ENCODE measurements at places on chromosomes 3 and 15.

GRCh38 chr3:20104167-20104661 is 64.0 kb downstream of the KAT2B start:
- no peak for DNase-seq

GRCh38 chr15:82710208-82710555 is 507 bp upstream of the AP3B2 start:
- DNase-seq: no peak

DNA sequence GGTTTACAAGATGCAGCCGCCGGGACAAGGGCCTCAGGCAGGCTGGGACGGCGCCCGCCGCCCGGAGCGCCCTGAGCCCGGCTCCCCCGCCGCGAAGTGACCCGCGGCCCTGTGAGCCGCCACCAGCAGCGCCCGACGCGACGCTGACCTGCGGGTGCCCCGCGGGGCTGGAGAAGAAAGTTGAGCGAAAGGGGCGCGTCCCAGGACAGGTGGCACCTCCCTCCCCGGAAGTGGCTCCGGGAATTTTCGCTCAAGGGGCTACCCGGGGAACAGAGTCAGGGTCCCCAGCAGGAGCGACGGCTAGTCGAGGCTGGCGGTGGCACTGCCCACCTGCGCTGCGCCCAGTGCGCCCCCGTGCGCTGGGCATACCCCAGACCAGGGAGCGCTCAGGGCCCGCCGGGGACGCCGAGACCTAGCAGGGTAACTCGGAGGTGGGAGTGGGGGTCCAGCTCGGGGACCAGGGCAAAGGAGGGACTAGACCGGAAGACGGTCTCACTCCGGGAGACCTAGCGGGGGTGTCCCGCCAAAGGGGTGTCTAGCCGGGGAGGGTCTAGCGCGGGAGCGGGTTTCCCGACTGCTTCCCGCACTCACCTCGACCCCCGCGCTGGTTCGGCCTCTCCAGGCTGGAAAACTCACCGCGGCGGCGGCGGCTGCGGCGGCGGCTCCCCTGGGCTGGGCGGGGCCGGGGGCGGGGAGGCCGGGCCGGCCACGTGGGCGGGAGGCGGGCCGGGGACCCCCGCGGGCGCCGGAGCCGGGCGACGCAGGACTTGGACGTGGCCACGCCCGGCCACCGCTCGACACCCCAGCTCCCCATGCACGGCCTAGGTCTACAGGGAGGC is 18.4 kb downstream of the SPATA12 start:
- peak; percentile 63 for DNase-seq

DNA sequence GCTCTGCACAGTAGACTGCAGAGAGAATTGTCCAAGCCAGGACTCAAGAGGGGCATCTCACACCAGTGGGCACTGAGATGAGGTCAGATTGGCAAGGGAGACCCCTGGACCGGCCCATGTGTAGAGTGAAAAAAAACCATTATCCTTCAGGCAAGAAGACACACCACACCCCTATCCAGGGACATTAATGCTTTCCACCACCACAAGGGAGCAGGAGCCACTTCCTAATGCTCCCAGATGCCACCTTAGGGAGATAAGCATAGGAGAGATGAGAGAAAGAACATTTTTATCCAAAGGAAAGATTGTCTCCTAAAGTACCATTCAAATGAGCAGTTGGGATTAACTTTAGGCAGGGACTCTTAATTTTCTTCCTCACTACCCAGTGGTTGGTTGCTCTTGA is 109.6 kb upstream of the PTX3 start:
- no peak for DNase-seq

DNA sequence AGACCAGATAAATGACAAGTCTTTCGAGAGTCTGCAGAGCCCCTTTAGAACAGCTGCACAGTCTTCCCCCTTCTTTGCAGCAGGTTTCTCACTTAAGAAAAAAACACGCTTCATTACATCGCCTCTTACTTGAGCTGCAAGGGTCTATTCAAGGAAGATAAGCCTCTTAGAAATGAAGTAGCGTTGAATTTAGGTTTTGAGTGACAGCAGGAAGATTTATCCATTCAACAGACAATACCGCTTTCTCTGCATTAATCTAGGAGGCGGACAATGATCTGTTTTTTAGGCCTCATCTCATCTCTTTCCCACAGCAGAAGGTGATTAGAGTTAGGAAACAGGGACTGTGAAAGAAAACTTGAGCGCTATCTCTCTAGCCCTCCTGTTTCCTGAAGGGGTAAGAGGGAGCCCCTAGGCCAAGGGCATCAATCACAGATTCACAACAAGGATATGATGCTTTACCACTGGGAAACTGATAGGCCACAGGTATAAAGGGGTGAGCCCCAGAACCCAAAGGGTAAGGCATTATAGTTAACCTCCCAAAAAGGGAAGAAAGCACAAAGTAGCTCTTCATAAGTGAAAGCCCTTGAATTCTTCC is 84.3 kb downstream of the MECOM start:
- DNase-seq: no peak

DNA sequence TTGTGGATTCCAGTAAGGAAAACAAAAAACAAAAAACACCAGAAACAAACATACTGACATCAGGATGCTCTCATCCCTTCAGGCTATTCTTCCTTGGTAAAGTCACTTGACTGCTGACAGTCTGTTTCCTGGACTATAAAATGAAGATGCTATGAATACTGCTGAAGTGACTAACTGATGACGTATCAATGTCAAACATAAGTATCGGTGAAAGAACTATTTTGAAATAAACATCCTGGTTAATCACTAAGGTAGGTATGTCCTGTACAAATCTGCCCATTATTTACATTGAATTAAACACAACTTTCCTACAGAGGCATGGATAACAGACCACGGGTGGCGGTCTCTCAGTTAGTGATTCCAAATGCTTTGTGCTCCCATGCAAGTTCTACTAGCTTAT is 45.9 kb downstream of the CHAC1 start:
- no peak for DNase-seq

- no peak for DNase-seq
Measured at GRCh38 chr3:4232798-4233197, 70.4 kb upstream of the SETMAR start.

DNA sequence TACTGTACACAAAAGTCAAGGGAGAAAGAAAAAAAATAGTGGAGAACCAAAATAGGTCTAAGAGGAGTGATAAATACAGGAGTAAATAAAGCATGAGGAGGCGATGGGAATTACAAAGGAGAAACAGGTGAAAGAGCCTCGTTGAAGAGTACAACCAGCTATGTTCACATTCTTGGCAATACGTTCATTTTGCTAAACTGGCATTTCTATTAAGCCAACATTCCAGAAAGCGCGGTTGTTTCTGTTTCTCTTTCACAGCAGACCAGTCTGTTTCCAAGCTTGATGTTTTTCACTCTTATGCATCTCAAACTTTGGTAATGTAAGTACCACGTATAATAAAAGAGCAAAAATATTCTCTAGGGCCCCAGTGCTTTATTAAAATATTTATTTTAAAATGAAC is 74.5 kb downstream of the NSUN3 start:
- no peak for DNase-seq

DNA sequence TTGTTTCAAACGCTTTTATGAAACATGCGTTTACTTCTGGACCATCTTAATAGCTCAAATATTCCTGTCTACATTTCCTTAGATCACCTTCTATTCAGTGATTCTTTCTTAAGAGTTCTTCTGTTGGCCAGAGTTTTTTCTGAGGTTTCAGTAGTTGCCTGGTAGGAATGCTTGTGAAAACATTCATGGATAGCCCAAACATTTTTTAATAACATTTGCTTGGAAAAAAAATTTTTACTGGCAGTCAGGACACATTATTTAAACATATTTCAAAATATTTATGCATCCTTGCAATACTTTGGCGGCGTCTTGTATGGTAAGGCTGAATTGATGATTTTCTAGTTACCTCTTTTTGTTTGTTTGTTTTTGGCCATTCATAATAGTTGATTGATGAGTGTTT is 47.4 kb upstream of the ZBTB20 start:
- DNase-seq: no peak

DNA sequence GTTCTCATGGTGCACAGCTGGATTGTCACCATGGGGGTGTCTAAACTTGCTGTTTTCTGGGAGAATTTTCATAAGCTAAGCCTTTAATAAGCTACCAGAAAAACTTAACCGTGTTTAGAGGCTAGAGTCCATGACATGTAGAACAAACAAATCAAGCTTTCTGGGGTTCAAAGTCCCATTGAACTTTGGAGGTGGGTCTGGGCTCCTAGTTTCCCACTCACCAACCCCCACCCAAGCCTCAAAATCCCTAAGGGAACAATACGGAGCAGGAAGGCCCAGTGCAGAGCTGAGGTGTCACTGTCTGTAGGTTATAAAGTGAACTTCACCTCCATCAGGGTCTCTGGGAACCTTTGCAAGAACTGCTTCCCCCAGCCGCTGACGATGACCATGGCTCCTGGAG is 25.5 kb downstream of the RTP1 start:
- no peak for DNase-seq

DNA sequence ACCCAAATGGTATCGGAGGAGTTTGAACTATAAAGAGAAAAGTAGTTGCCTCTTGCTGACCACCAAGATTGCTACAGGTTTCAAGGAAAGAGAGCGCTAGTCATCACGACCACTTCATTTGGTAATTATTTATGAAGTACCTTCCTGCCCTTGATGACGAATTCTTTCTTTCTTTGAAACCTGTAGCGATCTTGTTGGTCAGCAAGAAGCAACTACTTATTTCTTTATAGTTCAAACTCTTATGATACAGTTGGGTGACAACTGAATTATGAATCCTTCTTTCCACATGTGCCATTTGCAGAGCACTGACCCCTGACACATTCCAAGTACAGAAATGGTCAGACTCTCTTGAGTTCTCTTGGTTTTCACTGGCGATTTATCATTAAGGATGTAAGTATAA is 46.8 kb downstream of the THRB start:
- DNase-seq: no peak

- no peak for DNase-seq
Measured at GRCh38 chr3:8651418-8652323, 7.1 kb upstream of the SSUH2 start.

DNA sequence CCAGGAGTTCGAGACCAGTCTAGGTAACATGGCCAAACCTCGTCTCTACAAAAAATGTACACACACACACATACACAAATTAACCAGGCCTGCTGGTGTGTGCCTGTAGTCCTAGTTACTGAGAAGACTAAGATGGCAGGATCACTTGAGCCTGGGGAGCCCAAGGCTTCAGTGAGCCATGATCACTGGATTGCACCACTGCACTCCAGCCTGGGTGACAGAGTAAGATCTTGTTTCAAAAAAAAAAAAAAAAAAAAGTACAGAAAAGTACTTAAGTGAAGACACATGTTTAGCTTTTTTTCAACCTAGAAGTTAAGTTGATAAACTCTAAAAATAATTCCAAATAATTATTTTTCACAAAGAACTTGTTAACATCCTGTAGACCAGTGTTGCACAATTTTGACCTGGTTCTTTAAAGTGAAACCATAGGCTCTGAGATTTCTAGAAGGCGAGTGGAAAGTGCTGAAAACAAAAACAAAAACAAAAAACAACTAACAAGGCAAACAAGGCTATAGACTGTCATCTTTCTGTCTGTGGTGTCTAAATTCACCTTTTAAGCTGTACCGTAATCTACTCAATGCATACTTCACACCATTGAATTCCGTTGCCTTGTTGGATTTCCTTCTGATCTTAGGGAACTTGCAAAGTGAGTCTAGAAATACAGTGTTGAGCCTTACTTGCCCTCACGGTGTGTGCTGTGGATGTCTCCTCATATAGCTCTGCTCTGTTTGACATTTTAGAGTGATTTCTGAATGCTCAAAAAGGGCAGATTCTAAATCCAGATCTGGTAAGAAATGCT is 63.5 kb downstream of the CHST2 start:
- DNase-seq: no peak

GRCh38 chr3:195451373-195452015 is 8.7 kb upstream of the ACAP2 start:
- no peak for DNase-seq

DNA sequence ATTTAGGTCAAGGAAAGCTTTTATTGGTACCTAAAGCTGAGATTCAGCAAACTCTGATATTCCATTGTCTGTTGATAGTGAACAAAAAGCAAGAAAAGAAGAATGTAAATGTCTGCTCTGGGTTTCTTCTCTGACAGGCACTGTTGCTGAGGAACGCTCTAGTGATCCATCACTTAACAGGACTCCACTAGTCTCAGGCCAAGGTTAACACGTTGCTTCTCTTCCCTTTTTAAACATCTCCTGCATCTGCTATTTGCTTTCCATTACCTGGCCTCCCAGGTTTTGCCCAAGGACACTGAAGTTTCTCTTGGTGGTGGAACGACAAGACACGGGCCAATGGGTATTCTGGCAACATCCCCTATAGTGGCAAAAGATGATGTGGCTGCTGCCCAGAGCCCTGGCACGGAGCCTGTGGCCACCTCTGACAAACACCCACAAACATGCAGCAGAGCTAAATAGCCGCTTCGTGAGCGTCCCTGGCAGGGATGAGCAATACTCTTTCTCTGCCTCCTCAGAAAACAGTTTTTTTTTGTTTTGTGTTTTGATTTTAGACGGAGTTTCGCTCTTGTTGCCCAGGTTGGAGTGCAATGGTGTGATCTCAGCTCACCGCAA is 97.8 kb upstream of the AKAP13 start:
- no peak for DNase-seq

GRCh38 chr3:184259396-184259877 is 1.9 kb downstream of the CAMK2N2 start:
- DNase-seq: no peak

- DNase-seq: no peak
Measured at GRCh38 chr3:134535186-134535970, 49.5 kb downstream of the CEP63 start.

DNA sequence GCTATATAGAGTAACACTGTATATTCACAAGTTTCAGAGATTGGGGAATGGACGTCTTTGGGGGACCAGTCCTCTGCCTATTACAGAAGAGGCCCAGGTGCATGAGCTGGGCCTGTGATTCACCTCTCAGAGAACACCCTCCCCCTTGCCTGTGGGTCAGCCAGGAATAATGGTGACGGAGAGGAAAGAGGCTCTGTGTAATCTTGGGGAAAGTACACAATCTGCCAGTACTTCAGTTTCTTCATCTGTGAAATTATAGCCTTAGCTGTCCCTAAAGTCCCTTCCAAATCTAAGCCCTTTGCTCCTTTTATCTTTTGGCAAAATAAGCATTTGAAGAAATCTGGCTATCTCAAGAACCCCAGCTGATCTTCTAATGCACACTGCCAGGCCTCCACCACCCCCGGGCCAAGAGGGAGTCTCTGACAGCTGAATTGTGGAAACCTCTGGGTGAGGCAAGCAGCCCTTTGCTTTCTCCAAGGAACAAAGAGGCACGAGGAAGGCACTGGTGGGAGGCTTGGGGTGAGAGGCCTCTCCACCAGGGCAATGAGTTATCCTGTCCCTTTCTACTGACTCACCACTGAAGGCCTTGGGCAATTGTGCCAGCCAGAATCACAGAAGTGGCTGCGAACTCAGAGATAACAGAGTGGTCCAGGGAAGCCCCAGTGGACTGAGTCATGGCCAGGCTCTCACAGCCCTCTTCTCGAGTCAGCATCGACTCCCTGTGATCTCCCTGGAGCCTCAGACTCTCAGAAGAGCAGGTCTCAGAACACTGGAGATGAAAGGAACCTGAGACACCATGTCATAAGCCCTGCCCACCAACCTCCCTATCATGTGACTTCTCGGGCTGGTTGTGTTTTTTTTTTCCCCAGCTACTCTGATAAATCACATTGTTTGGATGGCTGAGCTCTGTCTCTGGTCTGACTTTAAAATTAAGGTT is 31.8 kb downstream of the CCNL1 start:
- DNase-seq: peak; percentile 95
